CD4-positive, alpha-beta T cell treated with Interleukin-10 for 1 hour (primary cell): ENCODE measurements at places on chromosomes 1 and 21.

DNA sequence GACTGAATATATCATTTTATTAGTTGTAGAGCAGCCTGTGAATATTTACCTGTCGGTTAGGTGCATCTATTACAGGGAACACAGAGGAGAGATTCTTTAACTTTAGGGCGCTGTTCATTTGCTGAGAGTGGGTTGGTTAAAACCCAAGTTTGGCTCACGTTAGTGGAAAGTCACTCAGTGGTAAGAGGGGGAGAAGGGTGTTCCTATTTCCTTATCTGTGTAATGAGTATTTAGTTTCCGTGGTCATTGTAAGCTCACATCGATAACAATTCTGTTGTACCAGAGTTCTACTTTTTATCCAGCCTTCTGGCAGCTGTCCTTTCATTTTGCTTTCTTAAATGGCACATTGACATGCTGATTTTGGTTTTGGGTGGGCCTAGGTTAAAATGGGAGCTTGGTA, 773.2 kb upstream of the ADAMTS5 start:
- no peak for DNase-seq

GRCh38 chr1:162147760-162148159, 78.3 kb downstream of the NOS1AP start:
- DNase-seq, result no peak

GRCh38 chr1:172393354-172393753, 27.1 kb upstream of the C1orf105 start:
- no peak for DNase-seq

DNA sequence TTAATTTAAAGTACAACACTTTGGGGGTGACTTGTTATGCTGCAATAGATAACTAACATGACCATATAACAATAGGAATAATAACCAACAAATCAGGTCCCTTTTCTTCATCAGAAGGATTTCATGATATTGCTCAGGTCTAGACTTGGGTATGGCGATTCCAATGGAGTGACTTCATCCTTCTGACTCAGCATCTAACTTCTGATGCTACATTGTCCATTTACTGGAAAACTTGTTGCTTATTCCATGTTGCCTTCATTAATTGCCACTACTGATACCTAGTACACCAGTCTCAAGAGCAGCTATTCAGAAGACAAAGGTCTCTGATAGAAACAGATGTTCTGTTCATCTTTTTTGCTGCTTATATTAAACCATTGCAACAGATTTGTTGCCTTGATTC, 324.3 kb downstream of the TGFB2 start:
- DNase-seq, result no peak

DNA sequence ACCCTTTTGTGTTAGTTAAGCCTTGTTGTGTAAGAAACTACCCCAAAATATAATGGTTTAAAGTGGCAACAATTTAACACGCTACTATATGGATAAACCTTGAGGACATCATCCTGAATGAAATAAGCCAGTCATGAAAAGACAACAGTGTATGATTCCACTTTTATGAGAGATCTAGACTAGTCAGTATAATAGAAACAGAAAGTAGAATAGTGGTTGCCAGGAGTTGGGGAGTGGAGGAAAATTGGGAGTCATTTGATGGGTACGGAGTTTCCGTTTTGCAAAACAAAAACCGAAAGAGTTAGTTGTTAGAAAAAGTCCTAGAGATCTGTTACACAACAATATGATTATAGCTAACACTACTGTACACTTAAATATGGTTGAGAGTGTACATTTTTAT, 16.0 kb upstream of the CHIA start:
- peak; percentile 29 for DNase-seq

- no peak for DNase-seq
Observed at GRCh38 chr1:30760596-30761324, 3.2 kb upstream of the LAPTM5 start.

GRCh38 chr1:19861034-19861433, 21.2 kb upstream of the OTUD3 start:
- no peak for DNase-seq

GRCh38 chr1:20589331-20590278, 708 bp downstream of the CDA start:
- DNase-seq, result no peak

- DNase-seq, result no peak
Observed at GRCh38 chr1:62159940-62160348, 34.7 kb upstream of the L1TD1 start.

DNA sequence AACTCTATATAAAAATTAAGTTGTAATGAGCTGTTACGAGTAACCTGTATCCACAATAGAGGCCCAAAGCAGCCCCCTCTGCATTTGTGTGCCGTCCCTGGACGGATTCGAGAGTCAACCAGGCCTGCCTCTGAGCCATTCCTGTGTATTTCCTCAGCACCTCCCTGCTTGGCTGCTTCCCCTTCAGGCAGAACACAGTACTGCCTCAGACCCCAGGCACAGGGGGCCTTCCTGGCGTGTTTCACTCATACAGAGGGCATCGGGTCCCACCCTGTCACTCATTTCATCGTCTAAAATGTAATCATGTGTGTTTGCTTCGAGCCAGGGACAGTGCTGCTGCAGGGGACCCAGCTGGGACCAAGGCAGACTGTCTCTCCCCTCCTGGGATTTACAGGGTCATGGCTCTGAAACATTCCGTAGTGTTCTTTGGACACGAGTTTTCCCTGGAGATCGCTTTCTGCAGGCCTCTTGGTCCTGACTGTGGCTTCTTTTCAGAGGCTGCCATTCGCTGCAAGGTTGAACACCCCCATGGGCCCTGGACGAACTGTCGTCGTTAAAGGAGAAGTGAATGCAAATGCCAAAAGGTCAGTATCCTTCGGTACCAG, 19.4 kb downstream of the LGALS8 start:
- no peak for DNase-seq

GRCh38 chr1:224745394-224745793, 129.3 kb downstream of the CNIH3 start:
- no peak for DNase-seq

- no peak for DNase-seq
Observed at GRCh38 chr1:17799642-17800041, 44.5 kb downstream of the ACTL8 start.

DNA sequence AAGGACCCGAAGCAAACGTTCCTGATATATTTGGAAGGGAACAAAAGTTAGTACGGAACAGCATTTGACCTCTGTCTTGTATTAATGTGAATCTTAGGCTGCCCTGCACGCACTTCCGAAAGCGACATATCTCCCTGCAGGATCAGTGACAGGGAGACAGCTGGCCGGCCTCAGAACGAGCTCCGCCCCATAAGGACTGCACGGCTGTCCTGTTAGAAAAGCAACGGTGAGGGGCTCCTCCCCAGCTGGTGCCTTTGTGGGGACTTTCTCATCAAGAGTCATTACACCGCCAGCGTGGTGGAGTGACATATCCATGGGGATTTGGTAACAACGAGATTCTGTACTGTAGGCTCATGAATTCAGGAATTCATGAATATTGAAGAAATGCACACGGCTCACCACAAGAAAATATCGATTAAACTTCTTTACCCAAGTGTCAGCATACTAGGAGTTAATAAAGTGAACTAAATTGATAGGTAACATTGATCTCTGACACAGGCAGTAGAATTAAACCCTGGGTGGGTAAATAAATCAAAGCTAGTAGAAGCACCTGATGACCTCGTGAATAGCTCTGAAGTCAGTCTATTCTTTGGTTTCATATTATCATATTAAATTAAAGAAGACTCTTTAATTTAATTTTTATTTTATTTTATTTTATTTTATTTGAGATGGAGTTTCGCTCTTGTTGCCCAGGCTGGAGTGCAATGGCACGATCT, 8.1 kb upstream of the GREM2 start:
- DNase-seq, result no peak

- no peak for DNase-seq
Observed at GRCh38 chr1:172647110-172647564, 11.8 kb upstream of the FASLG start.

GRCh38 chr1:175887981-175888428, 144.6 kb upstream of the TNR start:
- peak; percentile 1 for DNase-seq

DNA sequence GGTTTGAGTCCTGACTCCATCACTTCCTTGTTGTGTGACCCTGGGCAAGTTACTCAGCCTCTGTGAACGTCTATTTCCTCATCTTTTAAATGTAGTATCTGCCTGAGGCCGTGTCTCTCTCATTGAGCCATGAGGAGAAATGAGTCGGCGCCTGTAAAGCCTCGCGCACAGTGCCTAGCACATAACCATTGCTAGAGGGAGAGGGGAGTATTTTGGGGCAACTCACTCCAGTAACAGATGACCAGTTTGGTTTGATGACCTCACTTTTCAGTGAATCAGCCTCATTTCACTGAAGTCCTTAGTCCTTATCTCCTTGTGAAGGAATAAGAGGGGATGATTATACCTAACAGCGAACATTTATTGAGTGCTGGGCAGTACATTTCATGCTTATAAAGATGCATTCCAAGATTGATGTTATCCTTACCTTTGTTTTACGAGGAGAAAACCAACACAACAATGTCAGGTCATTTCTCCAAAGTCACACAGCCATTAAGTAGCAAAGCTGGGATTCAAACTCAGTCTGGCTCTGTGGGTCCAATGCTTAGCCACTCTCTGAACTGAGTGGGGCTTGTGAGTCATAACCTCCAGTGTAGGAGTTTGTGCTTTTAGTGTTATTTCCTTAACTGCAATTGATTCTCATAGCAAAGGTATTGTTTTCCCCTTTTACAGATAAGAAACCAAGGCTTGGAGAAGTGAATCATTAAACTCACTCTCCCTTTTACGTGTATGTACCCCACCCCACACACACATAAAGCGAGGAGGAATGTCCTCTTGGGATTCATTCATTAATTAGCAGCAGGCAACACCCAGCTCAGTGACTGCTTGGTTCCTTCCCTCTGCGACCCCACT, 25.9 kb downstream of the KCNC4 start:
- no peak for DNase-seq

DNA sequence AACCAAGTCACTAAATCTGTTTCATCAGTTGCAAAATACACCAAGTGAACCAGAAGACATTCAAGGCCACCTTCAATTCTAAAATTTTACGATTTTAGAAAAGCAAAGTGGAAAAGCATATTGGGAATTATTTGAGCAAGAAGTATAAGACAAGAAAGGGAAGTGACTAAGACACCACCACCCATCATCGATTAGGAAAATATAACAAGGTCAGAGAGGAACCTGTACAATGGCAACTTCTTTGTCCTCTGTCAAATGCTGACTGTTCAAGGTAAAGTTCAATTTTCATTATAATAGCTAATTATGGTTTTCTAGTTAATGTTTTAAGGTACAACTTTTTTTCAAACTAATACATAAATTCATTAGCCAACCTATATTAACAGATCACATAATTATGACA, 10.8 kb downstream of the FRRS1 start:
- DNase-seq, result no peak

DNA sequence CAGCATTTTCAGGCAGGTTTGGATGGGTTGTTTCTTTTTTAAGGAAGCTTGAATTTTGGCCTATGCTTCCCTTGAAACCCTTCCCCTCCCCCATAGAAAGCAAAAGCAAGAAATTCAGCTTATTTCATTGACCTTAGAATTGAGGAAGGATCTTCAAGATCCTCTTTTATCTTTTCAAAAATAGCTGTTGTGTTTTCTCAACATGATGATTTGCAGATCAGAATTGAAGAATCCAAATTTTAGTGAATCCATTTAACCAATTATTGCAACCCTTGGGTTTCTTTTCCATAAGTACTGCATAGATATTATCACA, 73.7 kb downstream of the LRRC8C start:
- no peak for DNase-seq

DNA sequence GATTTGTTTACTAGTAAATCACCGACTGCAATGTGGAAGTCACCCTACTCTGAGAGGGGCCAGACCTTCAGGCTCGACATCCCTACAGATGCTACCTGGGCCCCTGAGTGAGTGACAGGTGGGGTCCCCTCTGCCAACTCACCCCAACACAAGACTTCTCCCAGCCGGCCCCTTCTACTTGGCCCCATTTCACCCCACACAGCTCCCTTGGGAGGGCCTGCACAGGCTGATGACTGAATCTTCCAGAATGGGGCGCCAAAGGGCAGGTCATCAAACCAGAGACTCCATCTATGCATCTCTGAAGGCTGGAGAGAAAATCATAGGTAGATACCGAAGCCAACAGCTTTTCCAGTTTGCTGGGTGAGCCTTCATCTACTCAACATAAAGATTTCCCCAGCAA, 9.4 kb upstream of the S100A8 start:
- no peak for DNase-seq
